Kidney epithelial cell (primary cell): ENCODE measurements at places on chromosomes 7 and 10. TPM values are rescaled to one million over a fixed set of nuclear protein-coding genes. Genes with fewer than 3 reads are reported as not detected.

GRCh38 chr10:31099664-31100063 is 68.0 kb upstream of the ZNF438 start:
- peak; percentile 93 for DNase-seq

DNA sequence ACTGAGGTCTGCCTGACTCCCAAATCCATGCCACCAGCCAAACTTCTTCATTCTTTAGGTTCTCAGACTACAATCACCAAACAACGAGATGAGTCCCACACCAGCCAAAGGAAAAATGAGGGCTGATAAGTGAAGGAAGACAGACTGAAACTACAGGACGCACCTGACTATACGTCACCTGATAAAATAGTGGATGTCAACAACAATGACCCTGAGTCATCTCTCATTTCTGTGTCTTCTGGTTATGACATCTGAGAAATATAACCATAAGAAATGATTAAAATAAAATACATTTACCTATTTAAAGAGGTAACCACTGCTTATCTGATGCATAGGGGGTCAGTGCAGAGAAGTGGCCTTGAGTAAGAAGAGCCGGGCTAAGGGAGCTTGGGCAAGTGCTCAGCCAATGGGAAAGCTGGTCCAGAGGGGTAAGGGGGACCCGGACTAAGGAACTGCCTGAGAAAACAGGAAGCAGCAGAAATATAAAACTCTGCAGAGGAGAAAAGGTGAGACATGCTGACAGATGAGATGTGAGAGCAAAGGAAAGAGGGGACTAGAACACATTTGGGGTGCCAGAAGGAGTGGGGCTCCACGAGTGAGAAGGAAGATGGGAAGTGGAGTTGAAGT is 51.8 kb downstream of the HIPK2 start:
- DNase-seq = no peak

DNA sequence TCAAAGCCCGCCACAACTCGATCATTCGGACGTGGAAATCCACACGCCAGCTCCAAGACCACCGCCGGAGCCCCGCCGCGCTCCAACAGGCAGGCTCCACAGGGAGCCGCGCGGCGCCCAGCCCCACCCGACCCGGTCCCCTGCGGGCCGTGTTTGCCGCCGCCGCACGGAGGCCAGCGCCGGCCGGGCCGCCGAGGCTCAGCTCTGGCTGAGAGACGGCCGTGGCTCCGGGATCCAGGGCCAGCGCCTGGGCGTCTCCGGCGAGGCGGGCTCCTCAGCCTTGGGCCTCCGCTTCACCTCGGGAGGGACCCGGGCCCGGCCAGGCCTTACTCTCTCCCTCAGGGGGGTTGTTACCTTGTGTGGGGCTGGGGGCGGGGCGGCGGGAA is 333 bp downstream of the SMNDC1 start:
- no peak for DNase-seq

The GPNMB gene
- 33.5 and 36.1 TPM in 2 replicates for total RNA-seq

The ADRB1 gene
- 0.04 and 0.21 TPM in 2 replicates for total RNA-seq

DNA sequence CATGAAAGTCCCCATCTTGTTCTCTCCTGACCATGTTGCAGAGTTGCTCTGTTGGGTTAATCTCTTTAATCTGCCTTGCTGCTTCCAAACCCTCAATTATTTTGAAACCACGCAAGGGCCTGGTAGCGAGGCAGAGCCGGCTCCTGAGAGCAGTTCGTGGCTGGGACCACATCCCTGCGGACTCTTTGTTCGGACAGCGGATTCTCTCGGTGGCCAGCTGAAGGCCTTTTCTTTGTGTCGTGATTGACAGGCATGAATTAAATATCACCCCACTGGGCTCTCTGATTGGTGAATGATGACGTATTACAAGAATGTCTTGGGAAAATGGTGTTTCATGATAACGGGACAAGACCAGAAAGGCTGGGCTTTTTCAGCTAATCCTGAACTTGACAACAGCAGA is 66.9 kb upstream of the ARHGAP21 start:
- no peak for DNase-seq

The SHTN1 gene
- total RNA-seq = 12.0 TPM in 2 replicates

DNA sequence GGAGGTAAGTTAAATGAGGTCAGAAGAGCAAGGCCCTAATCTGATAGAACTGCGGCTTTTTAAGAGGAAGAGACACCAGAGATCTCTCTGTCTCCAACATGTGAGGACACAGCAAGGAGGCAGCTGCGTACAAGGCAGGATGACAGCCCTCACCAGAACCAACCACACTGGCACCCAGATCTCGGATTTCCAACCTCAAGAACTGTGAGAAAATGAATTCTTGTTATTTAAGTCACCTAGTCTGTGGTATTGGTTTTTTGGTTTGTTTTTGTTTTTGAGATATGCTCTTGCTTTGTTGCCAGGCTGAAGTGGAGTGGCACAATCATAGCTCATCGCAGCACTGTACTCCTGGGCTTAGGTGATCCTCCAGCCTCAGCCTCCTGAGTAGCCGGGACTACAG is 127.2 kb downstream of the DLG5 start:
- no peak for DNase-seq

DNA sequence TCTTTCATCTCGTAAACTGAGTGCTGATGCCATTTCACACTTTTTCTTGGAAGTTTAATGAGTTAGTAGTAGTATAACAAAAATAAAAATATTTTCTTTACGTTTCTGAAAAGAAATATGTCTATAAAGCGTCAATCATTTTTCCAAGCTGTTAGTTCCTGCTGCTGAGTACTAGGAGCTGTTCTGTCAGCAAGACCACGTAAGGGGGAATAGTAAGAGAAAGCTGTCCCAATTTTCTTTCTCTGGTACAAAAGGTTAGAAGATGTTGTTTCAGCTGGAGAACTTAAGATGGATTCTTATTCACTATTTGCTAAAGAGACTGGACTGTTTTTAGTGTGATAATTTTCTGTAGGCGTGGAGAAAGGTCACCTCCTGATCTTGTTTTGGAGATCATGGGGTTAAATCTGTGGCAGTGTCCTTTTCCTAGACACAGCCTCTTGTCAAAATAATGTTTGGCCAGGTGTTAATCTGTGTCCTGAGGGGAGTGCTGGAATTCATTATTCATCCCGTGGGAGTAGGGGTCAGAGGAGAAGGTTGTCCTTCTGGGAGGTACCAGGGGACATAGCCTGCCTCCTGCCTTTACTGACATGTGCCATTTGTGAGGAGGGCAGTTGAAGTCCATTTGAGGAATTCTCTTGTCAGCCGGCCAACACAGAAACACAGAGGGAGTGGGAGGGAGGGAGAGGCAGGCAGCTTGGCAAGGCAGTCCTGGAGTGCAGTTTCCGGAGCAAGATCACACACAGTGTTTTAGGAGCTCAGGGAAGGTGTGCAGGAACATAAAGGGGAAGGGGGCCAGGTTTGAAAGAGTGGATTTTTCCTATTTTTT is 368.7 kb downstream of the AUTS2 start:
- DNase-seq = no peak

The EBLN1 gene
- total RNA-seq = not detected in 2 replicates

DNA sequence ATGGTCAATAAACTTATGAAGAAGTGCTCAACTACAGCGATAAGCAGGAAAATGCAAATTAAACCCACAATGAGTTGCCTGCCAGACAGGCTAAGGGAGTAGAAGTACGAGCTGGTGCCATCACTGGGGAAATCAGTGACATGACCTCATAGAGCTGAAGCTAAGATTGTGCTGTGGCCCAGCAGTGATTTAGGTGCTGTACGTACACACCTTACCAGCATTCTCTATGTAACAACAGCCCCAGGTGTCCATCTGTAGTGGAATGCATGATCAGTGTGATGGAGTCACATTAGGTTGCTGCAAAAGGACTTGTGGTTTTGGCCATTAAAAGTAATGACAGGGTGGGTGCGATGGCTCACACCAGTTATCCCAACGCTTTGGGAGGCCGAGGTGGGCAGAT is 5.7 kb upstream of the TECPR1 start:
- DNase-seq = no peak

DNA sequence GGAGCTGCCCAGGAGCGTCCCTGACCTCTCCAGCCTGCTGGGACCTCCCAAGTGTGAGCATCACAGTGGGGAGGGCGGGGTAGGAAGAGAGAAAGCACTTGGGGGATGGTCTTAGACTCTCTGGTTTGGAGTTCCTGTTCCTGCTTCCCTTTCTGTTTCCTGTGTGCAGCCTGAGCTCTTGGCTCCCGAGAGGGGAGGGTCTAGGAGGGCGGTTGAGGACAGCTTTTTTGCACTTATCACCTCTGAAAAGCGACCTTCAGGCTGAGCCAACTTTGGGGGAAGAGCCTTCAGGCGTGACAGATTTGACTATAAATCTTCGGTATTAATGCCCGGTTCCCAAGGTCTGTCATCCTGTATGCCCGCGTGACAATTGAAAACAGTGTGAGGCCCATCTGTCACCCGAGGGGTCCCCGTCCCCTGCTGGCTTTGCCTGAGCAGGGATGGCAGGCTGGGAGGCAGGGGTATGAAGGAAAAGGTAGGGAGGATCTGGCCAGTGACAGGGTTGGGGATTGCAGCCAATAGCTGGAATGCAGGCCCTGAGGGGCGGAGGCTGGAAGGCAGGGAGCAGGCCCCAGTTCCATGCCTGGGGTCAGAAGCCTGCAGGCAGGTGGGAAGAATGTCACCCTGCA is 78.6 kb downstream of the CDH23 start:
- DNase-seq = no peak

GRCh38 chr10:52121688-52122087 is 192.4 kb upstream of the DKK1 start:
- no peak for DNase-seq

- no peak for DNase-seq
Observed at GRCh38 chr10:49745756-49746155, 16.4 kb downstream of the OGDHL start.

The VIPR2 gene
- not detected in 2 replicates for total RNA-seq

GRCh38 chr7:23247603-23248335 is 1.2 kb downstream of the GPNMB start:
- DNase-seq = no peak

The HOGA1 gene
- total RNA-seq = 3.4 and 5.1 TPM in 2 replicates

DNA sequence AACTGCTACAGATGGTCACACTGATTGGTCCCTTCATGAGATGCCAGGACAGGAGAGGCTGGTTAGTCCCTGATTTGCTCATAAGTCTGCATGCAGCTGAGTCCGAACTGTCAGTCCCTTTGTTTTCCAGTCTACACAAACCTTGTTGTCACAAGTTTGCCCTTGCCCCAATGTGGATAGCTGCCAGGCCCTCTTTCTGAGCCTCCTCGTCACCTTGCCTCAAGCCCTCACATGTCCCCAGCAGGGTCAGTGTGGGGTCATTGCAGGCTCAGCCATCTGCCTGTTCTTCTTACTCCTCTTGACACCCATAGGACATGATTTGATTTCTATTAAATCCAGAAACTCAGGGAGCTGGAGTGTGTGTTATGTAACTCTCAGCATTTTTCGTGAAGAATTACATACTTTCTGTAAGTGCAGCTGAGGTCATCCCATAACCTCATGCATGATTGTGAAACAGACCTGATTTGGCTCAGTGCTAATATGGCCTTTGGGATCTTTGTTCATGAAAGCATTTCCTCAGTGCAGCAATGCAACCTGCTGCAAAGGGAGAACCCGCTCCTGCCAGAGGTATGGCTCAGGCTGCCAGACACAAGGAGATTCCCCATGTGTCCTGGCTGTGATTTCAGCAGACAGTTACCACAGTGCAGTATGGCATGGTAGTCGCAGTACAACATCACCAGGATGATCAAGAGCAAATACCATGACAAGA is 70.0 kb upstream of the ZMIZ2 start:
- no peak for DNase-seq

- no peak for DNase-seq
Observed at GRCh38 chr7:44461387-44461786, 29.1 kb downstream of the NUDCD3 start.

The HACD1 gene
- total RNA-seq = 16.6 and 20.8 TPM in 2 replicates

DNA sequence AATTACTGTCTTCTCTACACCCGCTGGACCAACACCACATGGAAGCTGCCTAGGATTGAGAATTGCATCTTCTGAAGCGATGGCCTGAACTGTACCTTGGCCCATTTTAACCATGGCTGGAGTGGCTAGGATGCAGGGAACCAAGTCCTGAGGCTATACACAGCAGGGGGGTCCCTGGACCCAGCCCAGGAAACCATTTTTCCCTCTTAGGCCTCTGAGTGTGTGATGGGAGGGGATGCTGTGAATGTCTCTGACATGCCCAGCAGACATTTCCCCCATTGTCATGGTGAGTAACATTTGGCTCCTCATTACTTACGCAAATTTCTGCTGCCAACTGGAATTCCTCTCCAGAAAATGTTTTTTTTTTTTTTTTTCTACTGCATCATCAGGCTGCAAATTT is 822.7 kb downstream of the PCDH15 start:
- no peak for DNase-seq

DNA sequence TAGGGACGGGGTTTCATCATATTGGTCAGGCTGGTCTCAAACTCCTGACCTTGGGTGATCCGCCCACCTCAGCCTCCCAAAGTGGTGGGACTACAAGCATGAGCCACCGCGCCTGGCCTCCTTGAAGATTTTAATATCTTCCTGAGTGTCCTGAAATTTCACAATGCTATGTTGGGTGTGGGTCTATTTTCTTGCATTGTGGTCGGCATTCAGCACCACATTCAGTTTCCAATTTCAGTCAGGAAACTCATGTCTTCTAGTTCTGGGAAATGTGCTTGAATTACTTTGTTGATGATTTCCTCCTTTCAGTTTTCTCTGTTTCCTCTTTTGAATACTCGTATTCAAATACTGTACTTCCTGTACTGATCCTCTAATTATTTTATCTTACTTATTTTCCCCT is 49.3 kb upstream of the IL6 start:
- no peak for DNase-seq

DNA sequence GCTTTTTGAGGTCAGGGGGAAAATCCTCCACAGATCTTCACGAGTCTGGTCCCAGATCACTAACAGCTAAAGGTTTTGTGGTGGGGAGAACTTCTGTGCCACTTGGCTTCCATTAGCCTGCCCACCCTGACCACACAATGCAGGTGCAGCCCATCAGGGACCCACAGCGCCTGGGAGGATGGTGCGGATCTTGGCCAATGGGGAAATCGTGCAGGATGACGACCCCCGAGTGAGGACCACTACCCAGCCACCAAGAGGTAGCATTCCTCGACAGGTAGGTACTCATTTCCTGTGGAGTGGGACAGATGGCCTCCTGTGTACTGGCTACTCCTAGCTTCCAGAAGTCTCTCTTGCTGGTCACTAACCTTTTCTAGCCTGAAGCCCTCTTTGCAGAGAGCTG is 1.5 kb downstream of the FAM241B start:
- no peak for DNase-seq

The PNLIPRP3 gene
- not detected in 2 replicates for total RNA-seq

- DNase-seq = no peak
Observed at GRCh38 chr10:80171248-80171660, 34.1 kb downstream of the ANXA11 start.

The TEX47 gene
- not detected in 2 replicates for total RNA-seq
